NCI-H526 treated with DMSO at 0.1 percent for 48 hours (cell line): ENCODE measurements at places on chromosomes 2 and 18.

DNA sequence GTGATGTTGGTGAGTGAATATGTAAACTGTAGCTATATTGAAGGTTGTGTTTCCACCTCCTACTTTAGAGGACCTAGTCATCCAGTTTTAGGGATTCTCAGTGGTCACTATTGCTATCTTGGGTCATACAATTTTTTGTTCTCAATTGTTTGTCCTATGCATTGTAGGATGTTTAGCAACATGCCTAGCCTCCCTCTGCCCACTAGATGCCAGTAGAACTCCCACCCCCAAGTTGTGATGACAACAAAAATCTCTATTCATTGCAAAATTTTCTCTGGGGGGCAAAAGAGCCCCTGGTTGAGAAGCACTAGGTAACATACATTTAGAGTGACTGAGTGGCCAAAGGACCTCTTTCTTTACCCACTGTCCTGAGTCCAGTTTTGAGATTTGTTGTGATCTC, 87.3 kb downstream of the LRRTM4 start:
- DNase-seq = no peak

GRCh38 chr2:15539999-15540398, 21.1 kb downstream of the NBAS start:
- no peak for DNase-seq

- no peak for DNase-seq
Measured at GRCh38 chr2:173631127-173631460, 276.4 kb downstream of the CDCA7 start.

- DNase-seq = no peak
Measured at GRCh38 chr18:45164551-45164950, 450.7 kb upstream of the SLC14A2 start.

- no peak for DNase-seq
Measured at GRCh38 chr2:226794751-226795171, 4.9 kb downstream of the IRS1 start.

DNA sequence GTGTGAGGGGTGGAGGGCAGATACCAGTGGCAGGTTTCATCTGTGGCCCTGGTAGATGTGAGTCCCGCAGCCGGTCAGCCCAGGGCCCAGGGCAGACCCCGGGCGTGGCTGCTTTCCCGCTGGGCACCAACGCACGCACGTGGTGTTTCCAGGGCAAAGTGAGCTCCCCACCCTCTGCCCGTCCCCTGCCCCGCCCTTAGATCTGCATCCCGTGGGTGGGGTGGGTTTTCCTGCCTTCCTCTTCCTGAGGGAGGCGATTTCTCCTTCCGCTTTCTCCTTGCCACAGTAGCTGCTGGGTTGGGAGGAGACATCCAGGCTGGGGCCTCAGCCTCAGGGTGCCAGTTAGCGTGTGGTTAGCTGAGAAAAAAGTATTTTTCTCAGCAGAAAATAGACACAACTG, 49.6 kb downstream of the ODC1 start:
- DNase-seq = no peak

GRCh38 chr2:20524412-20525040, 77.7 kb downstream of the RHOB start:
- no peak for DNase-seq

DNA sequence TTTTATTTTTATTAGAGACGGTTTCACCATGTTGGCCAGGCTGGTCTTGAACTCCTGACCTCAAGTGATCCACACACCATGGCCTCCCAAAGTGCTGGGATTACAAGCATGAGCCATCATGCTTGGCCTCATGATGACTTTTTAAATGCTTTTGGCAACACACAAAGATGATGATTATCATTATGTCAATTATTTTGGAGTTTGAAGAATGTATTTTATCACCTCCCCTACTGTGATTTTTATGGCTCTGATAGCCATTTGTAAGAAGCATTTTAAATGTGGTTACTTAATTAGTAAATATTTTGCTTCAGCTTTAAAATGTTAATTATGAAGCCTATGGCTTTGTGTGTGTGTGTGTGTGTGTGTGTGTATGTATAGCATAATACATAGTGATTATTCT, 45.1 kb upstream of the RAB27B start:
- DNase-seq = no peak

GRCh38 chr2:12074126-12074844, 327.9 kb downstream of the LPIN1 start:
- DNase-seq = no peak

- no peak for DNase-seq
Measured at GRCh38 chr18:24055009-24055804, 40.7 kb downstream of the TTC39C start.

GRCh38 chr18:6219116-6219717, 195.5 kb downstream of the L3MBTL4 start:
- no peak for DNase-seq

- DNase-seq = no peak
Measured at GRCh38 chr18:30081122-30081521, 961.4 kb downstream of the DSC3 start.
